ENCODE measurements at places on chromosomes 2 and 18. TPM values are rescaled to one million over a fixed set of nuclear protein-coding genes. Genes with fewer than 3 reads are reported as not detected.

COL5A2 gene
- total RNA-seq, result 0.64 TPM

TXNDC2 gene
- total RNA-seq, result not detected

TPO gene
- not detected for total RNA-seq

EVA1A gene
- total RNA-seq, result 1.0 TPM

TMEM37 gene
- 0.16 TPM for total RNA-seq

SLC9A2 gene
- total RNA-seq, result 0.80 TPM

SERTAD2 gene
- total RNA-seq, result 27.8 TPM

DOK6 gene
- not detected for total RNA-seq

- DNase-seq, result no peak
Observed at GRCh38 chr2:2777213-2777612, 446.1 kb upstream of the MYT1L start.

GRCh38 chr18:10296491-10296890 lies 157.9 kb upstream of the APCDD1 start:
- no peak for DNase-seq

DNA sequence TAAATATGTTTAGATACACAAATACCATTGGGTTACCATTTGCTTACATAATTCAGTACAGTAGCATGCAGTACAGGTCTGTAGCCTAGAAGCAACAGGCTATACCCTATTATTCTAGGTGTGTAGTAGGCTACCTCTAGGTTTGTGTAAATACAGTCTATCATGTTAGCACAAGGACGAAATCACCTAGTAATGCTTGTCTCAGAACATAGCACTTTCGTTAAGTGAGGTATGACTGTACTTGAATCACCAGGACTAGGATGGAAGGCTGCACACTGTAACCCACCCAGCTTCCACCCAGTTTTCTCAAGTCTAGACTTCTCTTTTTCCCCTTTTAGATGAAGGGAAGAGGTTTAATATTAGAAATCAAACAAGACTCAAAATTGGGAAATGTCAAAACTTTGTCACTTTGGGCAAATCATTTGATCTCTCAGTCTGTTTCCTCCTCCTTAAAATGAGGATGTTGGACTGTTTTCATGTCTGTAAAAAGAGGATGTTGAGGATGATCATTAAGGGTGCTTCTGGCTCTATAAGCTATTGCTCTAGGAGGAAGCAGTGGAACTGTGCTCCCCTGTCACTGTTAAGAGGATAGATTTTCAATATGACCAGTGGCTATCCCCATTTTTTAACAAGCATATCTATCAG lies 3.7 kb upstream of the SOCS6 start:
- DNase-seq, result no peak

DNA sequence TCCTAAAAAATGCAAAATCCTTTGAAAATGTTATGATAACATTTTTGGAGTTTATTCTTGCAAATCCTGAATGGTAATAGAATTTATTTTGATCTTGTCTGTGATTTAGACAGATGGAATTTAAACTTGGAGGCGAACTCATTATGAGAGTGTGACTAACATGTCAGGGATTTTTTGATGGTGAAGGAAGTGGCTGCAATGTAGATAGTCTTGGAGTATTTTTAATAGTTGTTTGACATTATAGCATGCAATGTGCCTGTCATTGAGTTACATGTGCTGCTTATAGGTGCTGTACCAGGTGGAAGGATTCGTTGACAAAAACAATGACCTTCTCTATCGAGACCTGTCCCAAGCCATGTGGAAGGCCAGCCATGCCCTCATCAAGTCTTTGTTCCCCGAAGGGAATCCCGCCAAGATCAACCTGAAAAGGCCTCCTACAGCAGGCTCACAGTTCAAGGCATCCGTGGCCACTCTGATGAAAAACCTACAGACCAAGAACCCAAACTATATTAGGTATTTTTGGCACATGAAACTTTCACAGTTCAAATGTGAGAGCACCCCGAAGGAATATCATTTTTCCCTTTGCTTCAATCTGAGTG lies 141.8 kb downstream of the MYO1B start:
- no peak for DNase-seq

DNA sequence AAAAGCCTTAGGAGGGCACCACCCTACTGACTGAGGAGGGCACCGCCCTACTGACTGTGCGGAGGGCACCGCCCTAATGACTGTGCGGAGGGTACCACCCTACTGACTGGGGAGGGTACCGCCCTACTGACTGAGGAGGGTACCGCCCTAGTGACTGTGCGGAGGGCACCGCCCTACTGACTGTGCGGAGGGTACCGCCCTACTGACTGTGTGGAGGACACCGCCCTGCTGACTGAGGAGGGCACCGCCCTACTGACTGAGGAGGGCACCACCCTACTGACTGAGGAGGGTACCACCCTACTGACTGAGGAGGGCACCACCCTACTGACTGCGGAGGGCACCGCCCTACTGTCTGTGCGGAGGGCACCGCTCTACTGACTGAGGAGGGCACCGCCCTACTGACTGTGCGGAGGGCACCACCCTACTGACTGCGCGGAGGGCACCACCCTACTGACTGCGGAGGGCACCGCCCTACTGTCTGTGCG lies 150.2 kb upstream of the NFATC1 start:
- DNase-seq, result no peak

GRCh38 chr18:31596081-31596872 lies 4.6 kb downstream of the TTR start:
- DNase-seq, result no peak

- DNase-seq, result no peak
Observed at GRCh38 chr2:8098476-8099266, 583.2 kb upstream of the ID2 start.

- no peak for DNase-seq
Observed at GRCh38 chr18:79785831-79786230, 11.9 kb upstream of the KCNG2 start.

GRCh38 chr18:29034113-29034856 lies 857.4 kb upstream of the CDH2 start:
- DNase-seq, result no peak

DNA sequence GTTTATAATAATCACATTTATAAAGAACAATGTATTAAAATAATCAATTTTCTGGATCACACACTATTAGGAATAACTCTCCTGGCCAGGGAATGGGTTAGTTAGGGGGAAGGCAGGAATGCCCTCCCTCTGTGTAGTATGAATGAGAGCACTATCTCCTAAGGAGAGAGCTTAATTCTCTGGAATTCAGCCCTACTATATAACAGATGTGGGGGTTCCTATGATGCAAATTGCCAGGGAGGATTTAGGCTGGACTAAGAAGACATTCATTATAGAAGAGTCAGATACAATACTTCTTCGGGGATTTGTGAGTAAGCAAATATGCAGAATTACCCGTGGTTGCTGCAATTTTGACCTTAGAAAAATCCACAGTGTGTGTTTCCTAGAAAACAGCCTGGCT lies 250.1 kb upstream of the VRK2 start:
- no peak for DNase-seq

GRCh38 chr2:106978647-106979046 lies 92.7 kb upstream of the ST6GAL2 start:
- DNase-seq, result no peak

DNA sequence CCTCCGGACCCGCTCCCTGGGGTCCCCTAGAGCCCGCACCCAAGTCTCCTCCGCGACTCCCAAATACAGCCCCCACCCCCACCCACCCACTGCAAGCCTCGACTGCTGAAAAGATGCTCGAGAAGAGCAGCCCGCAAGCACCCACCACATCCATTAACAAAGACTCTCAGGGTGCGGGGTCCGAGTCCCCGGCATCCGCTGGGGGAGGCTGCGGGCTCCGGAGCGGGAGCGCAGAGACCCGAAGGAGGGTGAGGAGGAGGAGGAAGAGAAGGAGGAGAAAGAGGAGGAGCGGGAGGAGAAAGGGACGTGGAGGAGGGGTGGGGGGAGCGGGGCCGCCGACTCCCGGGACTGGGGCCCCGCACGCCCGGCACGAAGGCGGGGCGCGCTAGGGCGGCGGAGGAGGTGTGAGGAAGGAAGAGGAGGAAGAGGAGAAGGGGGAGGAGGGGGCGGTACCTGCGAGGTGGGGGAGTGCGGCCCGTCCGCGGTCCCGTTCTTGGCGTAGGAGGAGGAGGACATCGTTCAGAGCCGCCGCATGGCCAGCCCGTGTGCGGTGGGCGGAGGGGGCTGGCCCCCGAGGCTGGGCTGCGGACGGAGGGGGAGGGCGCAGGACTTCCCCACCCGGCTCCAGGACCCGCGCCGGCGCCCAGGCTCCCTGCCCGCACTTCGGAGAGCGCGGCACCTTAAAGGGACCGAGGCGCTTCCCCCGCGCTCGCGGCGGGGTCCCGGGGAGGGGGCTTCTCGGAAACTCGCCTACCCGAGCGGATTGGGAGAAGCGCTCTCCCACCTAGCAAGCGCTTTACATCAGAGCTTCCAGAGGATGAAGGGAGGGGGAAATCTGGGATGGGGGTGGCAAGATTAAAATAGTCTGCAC lies at the start of gene CACNB4:
Gene CACNB4, minus strand, starts transcription at position 549 of the 871 bp plus-strand sequence.
- DNase-seq, result no peak

DNA sequence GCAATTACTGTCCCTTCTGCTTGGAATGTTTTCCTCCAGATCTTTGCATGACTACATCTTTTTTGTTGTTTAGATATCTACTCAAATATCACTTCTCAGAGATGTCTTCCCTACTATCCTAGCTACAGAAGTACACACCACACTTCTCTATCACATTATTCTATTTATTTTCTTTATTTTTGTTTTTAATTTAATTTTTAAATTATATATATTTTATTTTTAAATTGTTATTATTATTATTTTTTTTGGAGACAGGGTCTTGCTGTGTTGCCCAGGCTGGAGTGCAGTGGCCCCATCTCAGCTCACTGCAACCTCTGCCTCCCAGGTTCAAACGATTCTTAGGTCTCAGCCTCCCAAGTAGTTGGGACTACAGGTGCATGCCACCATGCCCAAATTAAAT lies 106.7 kb downstream of the TAF4B start:
- no peak for DNase-seq

GRCh38 chr2:182283512-182283911 lies 143.3 kb downstream of the PDE1A start:
- DNase-seq, result no peak

DNA sequence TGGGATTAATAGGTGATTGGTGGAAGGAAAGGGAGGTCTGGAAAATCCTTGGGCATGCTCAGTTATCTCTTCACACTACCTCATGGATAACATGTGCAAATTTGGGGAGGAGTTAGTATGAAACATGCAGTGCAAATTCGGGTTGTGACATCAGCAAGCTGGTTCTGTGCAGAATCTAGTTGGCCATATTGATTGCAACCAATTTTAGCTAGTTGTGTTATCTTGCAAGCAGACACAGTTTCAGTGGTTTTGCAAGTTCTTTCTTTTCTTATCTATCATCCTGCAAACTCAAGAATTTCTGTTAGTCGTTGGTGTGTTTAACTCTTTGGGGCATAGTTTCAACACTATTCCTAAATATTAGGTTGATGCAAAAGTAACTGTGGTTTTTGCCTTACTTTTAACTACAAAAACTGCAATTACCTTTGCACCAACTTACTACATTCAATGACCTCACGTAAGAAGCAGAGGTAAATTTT lies 135.4 kb downstream of the PTH2R start:
- no peak for DNase-seq

DNA sequence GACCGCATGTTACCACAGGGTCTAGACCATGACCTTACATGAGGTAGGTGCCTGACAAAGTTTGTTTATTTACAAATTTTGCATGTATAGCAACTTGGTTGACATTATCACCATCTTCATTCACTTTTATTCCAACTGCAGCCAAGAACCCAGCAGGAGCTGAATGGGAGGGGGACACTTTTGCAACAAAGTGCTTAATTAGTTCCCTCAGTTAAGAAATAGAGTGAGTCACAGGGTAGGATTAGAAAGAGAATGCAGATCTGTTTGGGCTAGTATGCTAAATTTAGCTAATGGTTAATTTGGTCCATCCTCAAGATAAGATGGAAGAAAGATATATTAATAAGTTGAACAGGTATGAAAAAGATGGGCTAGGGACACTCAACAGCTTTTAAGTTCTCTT lies 678.9 kb downstream of the ARHGAP15 start:
- no peak for DNase-seq

DNA sequence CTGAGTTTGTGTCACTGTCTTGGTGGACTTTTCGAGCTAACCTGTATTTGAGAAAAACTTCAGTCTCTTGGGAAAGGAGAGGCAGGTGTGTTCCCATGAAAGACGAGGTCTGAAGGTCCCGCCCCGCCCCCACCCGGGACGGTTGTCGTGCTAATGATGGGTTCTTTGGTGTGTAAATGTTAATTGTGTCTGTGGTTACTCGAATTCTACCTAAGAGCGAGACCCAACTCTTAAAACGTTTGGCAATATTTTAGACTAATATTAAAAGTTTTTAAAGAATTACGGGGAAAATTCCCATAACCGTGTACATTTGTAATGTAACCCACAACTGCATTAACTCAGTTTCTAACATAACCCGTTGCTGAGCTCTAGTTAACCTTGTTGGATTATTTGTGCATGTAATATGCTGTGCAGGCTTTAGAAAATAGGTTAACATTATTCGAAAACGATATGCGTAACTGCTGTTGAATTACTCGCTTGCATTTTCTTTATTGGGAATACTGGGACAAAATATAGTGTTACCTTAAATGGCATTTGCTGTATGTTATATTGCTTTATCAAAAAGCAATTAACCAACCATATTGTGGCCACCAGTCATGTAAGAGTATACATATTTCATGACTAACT lies 833 bp downstream of the EPB41L5 start:
- no peak for DNase-seq

DNA sequence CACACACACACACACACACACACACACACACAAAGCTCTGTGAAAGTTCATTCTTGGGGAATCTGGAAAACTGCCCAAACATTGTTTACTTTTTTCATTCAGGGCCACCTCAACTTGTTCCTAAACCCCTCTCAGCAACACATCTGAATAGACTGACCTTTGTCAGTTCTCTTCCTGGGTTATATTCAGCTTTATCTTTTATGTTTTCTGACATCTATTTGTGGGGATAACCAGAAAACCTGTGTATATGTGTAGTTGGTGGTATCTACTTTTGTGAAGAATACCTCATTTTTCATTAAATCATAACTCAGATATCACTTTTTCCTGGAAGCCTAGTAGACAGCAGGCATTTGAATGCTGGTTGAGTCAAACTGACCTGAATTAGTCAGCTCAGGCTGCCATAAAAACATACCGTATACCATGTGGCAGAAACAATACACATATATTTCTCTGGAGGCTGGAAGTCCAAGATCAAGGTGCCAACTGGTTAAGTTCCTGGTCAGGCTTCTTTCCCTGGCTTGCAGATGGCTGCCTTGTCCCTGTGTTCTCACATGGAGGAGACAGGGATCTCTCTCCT lies 11.0 kb upstream of the RNF144A start:
- DNase-seq, result no peak

DNA sequence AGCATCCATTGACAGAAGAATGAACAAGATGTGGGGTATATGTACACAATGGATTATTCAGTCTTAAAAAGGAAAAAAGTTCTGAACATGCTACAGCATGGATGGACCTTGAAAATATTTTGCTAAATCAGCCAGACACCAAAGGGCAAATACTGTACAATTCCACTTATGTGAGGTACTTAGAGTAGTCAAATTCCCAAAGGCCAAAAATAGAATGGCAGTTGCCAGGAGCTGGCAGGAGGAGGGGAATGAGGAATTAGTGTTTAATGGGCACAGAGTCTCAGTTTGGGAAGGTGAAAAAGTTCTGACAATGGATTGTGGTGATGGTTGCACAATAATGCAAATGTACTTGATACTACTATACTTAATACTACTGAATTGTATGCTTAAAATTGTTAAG lies 193.2 kb downstream of the MBD2 start:
- no peak for DNase-seq

- no peak for DNase-seq
Observed at GRCh38 chr2:37614061-37614738, 57.2 kb downstream of the CDC42EP3 start.

GRCh38 chr2:221527776-221528309 lies 44.3 kb downstream of the EPHA4 start:
- no peak for DNase-seq

- DNase-seq, result no peak
Observed at GRCh38 chr2:20370191-20370590, 19.5 kb upstream of the PUM2 start.

Data from GM12878 (cell line).